ENCODE measurements at places on chromosomes 6 and 20.

DNA sequence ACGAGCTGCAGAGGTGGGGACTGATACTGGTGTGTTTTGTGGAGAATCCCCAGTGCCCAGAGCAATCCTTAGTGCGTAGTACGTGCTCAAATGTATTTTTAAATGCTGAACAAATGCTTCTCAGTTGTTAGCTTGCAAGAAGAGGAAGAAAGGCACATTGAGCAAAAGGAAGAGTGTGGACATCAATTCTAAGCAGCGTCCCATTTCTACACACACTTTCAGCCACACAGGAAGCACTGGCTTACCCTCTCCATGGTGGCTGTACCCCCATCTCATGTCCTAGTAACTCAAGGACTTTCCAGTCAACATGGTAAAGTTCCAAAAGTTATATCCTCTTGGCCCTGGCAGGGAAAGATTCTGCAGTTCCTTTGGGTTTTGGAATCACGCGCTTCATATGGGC lies 98.8 kb upstream of the NXT1 start:
- no peak for DNase-seq

GRCh38 chr6:83536647-83537589 lies 24.6 kb downstream of the PRSS35 start:
- no peak for DNase-seq

DNA sequence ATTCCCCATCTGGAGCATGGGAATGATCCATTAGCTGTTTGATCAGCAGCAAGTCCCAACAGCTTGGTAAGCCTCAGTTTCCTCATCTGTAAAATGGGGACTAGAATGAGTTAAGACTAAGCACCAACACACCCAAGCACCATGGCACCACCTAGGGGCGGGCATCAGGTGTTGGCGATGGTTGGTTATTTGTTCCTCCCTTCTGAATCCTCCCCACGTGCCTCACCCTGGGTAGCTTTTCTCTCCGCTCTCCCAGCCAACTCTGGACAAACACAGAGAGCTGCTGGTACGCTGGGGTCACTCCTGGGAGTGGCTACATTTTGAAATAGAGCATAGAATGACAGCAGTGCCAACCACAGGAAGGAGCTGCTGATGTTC lies 13.3 kb upstream of the ITPR3 start:
- DNase-seq = no peak

GRCh38 chr20:59564171-59564570 lies 40.2 kb upstream of the PHACTR3 start:
- DNase-seq = no peak

- no peak for DNase-seq
Observed at GRCh38 chr6:148967011-148967520, 220.2 kb downstream of the UST start.

- DNase-seq = no peak
Observed at GRCh38 chr6:99178168-99178567, 171.3 kb downstream of the FAXC start.

DNA sequence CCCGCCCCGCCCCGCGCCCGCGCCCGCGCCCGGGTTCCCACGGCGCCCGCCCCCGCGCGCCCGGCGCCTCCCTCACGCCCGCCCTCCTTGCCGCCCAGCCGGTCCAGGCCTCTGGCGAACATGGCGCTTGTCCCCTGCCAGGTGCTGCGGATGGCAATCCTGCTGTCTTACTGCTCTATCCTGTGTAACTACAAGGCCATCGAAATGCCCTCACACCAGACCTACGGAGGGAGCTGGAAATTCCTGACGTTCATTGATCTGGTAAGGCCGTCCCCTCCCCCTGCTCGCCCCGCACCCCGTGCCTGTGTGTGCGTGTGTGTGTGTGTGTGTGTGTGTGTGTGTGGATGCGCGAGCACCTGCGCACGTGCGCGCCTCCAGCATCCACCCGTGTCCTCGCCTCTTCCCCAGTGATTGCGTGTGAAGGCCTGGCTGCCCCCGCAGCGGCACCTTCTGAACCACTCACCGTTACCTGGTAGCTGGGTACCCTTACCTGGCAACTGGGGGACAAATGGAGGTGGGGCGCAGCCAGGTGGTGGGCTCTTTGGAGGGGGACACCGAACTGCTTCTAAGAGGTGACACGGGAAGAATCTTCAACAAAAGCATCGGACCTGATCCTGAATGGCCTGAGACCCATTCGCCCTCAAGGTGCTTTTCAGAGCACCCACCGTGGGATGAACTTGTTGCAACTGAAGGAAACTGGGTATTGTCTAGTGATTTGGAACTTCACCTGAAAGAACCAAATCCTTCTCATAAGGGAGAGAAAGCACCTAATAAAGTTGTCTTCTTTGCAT lies at the start of gene AIG1:
AIG1 (plus strand) TSS at position 84 of the 791 bp plus-strand sequence; CDS start at position 121, 37 bp downstream.
- DNase-seq = no peak

DNA sequence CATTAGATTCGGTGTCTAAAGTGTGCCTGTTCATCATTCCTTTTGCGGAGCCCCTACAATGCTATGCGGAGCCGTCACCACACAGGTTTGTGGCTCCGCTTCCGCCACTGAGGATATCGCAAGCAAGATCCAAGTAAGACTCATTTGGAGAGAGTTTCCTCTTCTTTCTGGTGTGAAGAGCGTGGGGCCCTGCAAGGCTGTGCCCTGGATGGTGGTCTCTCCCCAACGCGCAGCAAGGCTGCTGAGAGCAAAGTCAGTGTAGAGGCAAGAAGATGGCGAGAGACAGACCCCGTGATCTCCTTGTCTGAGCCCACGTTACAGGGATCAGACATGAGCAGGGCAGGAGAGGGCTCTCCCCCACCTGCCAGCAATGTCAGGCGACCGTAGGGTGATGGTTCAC lies 96.3 kb upstream of the AFDN start:
- DNase-seq = no peak

DNA sequence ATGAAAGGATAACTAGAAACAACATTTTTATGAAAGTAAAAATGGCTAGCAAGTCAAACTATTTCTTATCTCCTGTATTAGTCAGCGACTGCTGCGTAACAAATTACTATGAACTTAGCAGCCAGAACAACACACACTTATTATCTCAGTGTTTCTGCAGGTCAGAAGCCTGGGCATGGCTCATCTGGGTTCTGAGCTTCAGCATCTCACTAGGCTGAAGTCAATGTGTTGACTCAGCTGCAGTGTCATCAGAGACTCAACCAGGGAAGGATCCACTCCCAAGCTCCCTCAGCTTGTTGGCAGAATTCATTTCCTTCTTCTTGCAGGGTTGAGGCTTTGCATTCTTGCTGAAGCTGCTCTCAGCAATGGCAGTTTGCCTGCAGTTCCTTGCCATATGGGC lies 33.2 kb upstream of the IGF2R start:
- DNase-seq = no peak
